HS-27A (cell line): ENCODE measurements at places on chromosomes 16 and 17.

GRCh38 chr17:17712268-17712924 is 31.1 kb downstream of the RAI1 start:
- DNase-seq = peak; percentile 27

GRCh38 chr16:60060731-60061130 is 1326.6 kb upstream of the GOT2 start:
- DNase-seq = no peak

- no peak for DNase-seq
These were observed 17.3 kb downstream of the KRT12 start for GRCh38 chr17:40849723-40850122.

DNA sequence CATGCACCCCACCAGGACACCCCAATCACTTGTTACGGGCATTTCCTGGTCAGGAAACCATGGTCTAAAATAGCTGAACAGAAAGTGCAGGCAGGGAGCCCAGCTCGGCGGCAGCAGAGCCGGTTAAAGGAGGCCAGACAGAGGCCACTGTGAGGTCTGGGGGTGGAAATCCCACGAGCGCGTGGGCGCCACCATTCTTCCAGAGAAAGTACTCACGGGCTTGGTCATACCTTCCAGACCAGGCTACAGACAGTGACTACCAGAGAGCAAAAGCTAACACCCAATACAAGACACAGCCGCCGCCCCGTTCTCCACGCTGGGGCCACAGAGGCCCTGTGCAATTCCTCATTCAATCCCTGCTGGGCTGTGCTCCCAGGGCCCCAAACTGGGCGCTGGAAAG is 11.9 kb downstream of the CEP131 start:
- DNase-seq = no peak

DNA sequence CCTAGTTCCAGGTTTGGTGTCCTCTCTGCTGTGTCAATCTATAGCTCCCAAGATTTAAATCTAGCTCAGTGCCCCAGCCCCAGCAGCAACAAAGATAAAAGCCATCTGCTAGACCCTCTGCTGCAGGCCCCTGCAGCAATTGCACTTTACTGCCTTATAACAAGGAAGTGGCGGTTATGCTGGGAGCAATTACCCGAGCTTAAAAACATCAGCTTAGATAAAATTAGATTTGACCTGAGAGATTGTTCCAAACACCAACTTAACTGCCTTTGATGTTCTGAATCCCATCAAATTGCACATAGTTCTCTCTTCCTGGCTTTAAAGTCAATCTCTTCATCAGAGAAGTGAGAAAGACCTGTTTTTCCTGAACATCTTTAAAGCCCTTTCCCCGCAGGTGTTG is 62.4 kb upstream of the SHISA6 start:
- DNase-seq = no peak

- no peak for DNase-seq
These were observed 4.8 kb downstream of the CA7 start for GRCh38 chr16:66849021-66849420.

- DNase-seq = no peak
These were observed 62.4 kb upstream of the MED9 start for GRCh38 chr17:17414341-17414805.

GRCh38 chr17:59651346-59651745 is 31.7 kb downstream of the CLTC start:
- no peak for DNase-seq

- no peak for DNase-seq
These were observed 24.0 kb upstream of the SREBF1 start for GRCh38 chr17:17860766-17861107.

DNA sequence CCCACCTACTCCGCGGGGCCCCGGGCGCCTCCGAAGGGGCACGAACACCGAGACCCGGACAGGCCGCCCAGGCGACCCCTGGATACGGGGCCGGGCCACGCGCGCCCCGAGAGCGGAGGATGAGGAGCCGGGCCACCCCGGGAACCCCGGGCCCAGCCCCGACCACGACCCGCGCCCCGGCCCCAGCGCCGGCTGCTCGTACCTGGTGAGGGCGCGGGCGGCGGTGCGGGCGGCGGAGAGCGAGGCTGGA is 192 bp downstream of the FASN start:
- DNase-seq = no peak

GRCh38 chr17:45394564-45394912 is 38.1 kb downstream of the ARHGAP27 start:
- no peak for DNase-seq

GRCh38 chr17:48672340-48672739 is 46.2 kb upstream of the HOXB9 start:
- DNase-seq = no peak

GRCh38 chr16:20849589-20850390 is 43.5 kb downstream of the REXO5 start:
- DNase-seq = no peak

- no peak for DNase-seq
These were observed 4.7 kb upstream of the IGSF6 start for GRCh38 chr16:21656795-21657768.

DNA sequence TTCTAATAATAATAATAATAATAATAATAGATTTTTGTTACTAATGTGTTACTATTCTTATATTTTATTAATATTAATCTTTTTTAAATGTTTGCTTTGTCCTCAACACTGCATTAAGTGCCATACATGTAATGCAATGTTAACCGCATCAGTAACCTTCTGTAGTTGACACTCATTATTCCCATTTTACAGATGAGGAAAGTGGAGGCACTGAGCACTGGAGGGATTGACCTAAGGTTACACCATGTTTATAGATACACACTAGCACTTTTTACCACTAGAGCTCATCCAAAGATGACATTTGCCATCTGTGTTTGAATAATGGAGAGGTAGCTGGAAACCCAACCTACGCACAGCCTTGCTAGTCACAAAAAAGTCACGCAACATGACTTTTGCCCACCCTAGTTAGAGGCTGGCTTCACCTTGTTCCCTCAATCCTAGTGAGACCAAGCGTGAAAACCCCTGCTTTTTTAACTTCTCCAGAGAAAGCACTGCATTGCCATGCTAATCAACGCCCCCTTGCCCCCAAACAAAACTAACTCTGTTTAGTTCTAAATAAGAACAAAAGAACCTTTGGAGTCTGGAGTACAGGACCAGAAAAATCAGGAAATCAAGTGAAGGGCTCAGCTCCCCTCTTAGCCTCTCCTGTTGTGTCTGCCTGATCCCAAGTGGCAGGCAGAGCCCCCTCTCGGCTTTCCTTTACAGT is 2.3 kb downstream of the ARSG start:
- no peak for DNase-seq

- DNase-seq = no peak
These were observed 45.4 kb downstream of the RAP1GAP2 start for GRCh38 chr17:2841606-2842005.

GRCh38 chr16:1486551-1487390 is 2.0 kb downstream of the PTX4 start:
- DNase-seq = no peak

DNA sequence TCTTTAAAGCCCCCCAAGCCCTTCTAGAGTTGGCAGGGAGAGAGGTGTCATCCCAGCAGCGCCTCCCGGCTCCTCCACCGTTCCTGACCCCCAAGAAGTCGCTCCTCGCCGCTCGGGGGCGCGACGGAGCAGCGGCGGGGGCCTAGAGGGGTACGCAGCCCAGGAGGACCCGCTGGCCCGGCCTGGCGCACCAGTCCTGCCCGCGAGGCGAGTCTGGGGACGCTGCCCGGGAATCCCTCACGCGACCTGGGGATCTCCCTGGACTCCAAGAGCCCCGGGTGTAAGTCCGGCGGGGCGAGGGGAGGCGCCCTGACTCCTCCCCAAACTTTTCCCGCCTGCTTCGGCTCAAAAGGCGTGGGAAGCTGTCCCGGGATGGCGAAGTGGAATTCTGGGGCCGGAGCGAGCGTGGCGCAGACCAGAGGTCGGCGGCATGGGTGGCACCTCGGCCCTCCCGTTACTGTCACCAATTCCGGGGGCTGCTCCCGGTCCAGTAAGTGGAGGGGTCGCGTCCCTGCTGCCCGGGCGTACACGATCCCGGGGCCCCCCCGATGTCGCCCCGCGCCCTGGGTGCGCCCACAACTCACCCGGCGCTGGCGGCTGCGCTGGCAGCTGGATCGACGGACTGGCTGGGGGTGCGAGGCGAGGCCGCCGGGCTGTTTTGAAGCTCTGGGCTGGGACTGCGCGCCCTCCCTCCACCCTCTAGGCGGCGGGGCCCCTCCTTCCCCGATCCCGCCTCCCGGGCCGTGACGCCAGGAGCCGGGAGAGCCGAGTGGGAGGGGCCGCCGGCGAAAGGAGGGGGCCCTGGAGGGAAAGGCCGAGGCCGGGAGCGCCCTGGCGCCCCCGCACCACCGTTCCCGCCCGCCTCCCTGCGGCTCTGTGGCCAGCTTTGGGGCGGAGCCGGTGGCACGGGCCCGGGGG is at the start of gene EMP2:
TSS of gene EMP2 (minus strand) at position 634 of the 918 bp plus-strand sequence. CDS start 32,981 bp downstream, outside the sequence.
- DNase-seq = peak; percentile 34

DNA sequence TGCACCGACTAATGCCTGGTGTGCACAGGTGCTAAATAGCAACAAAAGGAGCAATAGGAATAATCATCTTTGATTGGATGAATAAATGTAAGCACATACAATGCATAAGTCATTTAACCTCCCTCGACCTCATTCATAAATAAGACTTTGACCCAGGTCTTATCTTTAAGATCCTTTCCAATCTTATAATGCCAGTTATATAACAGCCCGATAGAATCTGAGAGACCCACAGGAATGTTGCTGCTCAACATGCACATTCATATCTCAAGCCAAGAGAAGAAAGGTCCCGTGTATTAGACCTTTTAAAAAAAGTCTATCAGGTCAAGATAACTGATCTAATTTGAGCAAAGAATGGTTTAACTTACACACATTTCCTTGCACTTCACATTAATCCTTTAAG is 146.8 kb upstream of the SOX9 start:
- no peak for DNase-seq

- no peak for DNase-seq
These were observed 20.9 kb downstream of the HLF start for GRCh38 chr17:55285340-55286301.

- DNase-seq = no peak
These were observed 354.0 kb downstream of the FOXL1 start for GRCh38 chr16:86932130-86932982.

GRCh38 chr17:48944515-48945260 is at the start of gene SNF8:
SNF8 (minus strand) TSS chr17:48944842; CDS start chr17:48944734, 108 bp downstream.
- DNase-seq = peak; percentile 77
